SK-N-SH treated with all-trans-retinoic acid at 6 μM for 48 hours (cell line): ENCODE measurements at places on chromosomes 3 and 15.

DNA sequence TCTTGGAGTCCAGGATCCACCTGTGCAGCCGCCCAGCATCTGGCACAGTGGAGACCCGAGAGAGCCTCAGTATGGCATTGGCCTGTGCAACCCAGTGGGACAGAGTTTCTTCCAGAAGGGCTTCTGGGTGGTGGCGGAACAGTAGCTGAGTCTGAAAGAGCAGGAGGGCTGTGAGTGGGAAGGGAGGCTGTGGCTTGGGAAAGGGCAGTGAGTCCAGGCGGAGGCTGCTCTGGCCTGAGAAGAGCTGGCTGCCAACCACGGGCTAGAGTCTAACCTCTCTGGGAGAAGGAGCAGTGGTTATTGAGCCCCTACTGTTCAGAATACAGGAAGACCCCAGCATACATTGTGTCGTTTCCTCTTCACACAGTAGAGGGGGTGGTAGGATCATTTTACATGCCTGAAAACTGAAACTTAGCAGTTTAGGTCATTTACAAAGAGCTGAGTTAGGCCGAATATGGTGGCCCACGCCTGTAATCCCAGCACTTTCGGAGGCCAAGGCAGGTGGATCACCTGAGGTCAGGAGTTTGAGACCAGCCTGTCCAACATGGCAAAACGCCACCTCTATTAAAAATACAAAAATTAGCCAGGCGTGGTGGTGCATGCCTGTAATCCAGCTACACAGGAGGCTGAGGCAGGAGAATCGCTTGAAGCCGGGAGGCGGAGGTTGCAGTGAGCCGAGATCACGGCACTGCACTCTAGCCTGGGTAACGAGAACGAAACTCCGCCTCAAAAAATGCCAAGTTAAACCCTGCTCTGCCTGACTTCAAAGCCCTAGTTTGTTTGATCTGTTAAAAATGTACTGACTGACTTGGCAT, 3.2 kb downstream of the AEN start:
- ATAC-seq, result no peak

- ATAC-seq, result peak; percentile 88
These were observed 7.1 kb downstream of the CPN2 start for GRCh38 chr3:194344012-194344411.

DNA sequence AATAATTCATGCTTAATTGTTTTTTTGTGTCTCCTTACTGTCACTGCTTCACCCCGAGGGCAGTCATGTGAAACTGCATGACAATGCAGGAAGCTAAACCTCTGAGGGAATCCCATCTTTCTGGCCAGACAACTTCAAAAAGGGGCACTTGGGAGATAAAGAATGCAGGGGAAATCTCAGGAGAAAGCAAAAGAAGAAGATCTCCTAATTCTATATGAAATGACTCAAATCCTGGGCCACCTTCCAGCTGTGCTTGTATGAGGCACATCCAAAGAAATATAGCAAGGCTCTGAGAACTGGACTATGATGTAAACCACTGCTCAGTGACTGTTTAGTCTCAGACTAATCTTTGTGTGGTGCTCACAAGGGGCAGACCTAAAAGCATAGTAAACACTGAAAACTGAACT, 22.6 kb upstream of the UMPS start:
- ATAC-seq, result peak; percentile 81

DNA sequence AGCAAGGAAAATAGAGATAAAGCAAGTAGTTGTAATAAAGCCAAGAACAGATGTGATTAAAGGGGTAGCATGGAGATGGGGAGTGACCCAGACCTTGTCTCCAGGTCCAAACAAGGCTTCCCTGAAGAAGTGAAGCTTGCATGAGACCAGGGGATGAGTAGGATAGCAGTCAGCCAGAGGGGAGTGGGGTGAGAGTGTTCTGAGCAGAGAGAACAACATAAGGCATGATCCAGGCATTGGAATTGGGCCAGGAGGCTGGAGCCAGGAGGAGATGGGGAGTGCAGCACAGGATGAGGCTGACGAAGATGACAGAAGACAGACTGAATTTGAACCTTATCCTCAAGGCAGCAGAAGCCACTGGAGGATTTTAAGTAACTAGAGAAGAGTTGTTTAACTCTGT, 7.2 kb downstream of the TMOD2 start:
- ATAC-seq, result peak; percentile 89

- no peak for ATAC-seq
These were observed 80.5 kb upstream of the PLXND1 start for GRCh38 chr3:129686941-129687340.

DNA sequence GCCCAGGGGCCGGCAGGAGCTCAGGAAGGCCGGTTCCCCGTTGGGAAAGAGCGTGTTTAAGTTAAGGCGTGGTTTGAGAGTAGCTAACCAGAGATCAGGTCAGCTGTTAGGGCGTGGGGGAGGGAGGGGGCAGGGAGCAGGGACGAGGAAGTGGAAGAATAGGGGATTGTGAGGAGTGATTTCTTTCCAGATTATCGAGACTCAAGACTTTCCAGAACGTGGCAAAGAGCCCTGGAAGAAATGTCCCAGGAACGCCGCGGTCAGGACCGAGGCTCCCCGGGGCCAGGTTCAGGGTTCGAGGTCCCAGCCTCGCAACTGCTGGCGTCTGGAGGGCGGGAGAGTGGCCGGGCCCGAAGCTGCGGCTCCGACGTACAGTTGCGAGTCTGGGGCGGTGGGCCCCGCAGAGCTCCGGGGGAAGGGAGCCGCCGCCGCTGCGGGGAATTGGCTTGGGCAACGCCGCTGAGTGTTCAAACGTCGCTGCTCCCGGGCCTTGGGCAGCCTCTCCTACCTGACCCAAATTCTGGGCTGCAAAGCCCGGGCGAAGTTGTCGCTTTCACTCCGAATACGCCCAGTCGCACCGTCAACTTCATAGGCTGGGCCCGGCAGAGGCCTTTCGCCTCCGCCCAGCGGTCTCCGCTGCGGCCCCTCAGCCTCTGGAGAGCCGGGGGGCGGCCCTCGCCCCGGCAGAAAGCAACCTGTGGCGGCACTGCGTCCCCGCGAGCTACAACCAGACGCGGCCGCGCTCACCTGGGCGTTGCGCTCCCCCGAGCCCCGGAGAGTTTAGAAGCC, 9.5 kb downstream of the ISL2 start:
- ATAC-seq, result no peak

DNA sequence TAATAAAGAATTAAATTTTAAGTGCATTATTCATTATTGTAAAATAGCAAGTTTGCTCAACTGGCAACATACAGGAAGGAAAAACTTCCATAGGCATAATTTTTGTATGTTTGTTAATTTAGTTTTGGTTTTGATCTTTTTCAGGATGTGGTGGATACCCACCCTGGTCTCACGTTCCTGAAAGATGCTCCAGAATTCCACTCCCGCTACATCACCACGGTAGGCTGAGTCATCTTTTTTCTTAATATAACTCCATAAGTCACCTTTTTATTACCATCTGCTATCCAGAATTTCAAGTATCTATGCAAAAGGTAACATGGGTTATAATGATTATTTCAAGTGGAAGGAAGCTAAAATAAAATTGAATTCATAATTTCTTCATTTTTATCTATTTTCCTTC, 104.8 kb downstream of the PPP2R3A start:
- ATAC-seq, result peak; percentile 59

DNA sequence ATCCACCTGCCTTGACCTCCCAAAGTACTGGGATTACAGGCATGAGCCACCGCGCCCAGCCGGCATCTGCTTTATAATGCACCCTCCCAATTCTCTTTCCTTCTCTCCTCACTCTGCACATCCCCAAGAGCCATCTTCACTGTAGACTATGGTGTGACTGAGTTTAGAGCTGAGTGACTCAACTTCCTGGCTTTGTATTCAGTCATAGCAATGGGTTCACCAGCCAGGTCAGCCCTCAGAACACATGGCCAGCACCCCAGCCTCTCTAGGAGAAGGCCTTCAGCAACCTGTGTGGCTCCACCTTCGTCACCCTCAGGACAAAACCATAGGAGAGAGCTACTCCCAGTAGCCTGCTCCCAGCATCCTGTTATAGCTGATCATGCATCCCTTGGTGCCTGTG, 33.0 kb downstream of the ARID3B start:
- no peak for ATAC-seq

DNA sequence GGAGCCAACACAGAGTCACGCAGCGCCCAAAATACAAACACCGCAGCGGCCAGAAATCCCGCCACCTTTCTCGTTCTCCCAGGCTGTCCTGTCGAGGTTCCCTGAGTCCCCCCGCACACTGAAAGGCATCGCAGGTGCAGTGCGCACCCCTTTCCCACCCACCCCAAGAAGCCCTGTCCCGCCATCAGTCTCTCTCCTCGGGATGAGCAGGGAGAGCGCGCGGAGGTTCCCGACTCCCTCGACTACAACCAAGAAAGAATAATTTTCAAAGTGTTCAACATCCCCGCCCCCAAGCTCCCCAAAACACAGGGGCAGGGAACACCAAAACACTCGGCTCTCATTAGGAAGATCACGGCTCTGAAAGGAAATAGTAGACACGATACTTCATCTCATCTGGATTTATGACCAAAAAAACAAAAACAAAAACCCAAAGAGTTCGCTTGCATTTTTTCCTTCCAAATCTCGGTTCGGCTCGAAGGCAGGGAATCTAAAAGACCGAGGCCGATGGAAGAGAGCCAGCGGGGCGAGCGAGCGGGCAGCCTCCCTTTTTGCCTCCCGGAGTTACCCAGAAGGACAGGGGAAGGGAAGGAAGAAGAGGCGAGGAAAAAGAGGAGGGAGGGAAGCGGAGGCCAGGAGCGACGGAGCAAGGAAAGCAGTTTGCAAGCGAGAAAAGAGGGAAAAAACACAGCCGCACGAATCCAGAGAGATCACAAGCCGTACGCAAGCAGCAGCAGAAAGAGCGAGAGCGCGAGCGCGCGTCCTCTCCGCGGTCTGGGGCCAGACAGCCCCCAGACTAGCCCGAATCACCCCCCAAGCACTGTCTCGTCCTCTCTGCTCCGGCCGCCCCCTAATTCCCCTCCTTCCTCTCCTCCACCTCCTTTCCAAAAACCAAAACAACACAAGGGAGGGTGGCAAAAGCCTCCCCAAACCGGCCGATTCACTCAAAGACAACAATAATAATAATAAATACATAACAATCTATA, 808 bp downstream of the BCL6 start:
- peak; percentile 18 for ATAC-seq

DNA sequence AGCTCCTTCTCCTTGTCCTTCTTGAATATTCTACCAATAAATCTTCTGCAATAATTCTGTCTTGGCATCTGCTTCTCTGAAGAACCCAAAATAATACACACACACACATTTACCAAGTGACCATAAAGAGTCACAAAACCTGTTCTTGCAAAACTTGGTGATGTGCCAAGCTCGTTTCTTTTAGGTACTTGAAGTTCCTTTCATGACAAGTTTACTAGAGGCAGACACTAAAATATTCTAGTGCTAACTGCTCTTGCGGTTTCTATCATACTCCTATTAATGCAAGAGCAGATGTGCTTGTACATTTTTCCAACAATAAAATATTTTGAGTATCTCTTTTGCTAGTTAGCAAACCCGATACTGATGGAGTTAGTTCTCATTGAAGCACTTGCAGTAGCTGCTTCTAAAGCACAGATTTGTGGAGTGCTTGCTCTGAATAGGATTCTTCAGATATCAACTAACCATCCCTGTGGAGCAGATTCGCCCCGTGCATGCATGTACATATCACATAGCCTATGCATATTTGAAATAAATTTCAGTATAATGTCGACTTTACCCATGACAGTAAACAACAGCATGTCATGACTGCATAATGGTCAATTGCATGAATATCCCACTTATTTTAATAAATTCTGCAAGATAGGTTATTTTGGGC, 23.2 kb downstream of the HHLA2 start:
- no peak for ATAC-seq

DNA sequence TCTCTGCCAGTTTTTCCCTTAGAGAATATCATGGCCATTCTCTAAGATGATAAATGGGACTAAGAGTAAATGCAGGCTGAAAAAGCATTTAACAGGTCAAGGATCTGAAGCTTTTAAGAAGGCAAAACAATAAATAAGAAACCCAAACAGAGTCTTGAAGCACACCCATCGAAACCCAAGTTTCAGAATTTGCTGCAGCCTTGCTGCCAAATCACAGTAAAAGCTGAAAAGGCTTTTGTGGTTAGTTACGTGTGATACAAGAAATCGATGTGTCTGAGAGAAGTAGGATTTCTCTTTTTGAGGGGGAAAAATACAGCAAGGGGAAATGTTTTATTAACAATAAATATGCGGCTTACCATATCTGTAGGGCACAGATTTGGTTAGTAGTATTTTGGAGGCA, 92.0 kb downstream of the IGF1R start:
- ATAC-seq, result no peak

GRCh38 chr3:148718982-148719862, 21.5 kb downstream of the AGTR1 start:
- peak; percentile 50; the same call in 1 of the 3 replicates for ATAC-seq

DNA sequence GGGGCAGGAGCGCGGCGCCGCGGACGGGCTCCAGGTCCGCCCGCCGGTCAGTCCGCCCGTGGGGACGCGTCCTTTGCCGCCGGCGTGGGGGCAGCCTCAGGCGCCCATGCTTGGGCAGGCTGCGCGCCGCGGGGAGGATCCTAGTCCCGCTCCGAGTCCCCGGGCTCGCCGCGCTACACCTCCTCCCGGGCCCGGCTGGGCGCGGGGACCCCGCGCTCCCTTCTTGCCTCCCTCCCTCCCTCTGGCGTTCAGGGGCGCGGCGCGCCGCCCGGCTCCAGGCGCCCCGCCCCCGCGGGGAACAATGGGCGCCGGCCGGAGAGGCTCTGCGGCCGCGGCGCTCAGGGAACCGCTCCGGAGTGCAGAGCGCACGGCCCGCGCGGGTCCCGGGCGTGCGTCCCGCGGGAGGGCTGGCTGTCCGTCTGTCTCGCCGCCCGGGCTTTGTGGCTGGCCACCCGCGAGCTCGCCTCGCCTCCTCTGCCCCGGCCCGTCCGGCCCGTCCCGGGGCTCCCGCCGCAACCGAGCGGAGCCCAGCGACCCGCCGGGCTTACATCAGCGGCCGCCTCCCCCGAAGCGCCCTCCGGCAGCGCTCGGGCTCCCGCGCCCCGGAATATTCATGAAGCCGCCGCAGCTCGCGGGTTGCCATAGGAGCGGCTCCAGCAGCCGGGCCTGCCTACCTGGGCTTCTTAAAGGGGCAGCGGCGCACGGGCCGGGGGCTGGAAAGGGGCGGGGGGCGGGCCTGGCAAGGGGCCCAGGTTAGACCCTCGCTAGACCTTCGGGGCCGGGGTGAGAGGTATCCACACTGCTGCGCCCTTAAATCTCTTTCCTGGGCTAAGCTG, at the start of gene HCN4:
Gene HCN4, minus strand, starts transcription at position 658 of the 836 bp plus-strand sequence. CDS start 688 bp downstream, outside the sequence.
- ATAC-seq, result no peak; the same call in 1 of the 3 replicates

GRCh38 chr3:188881954-188882641, 289.7 kb upstream of the TPRG1 start:
- ATAC-seq, result peak; percentile 91

GRCh38 chr3:149288655-149289054, 44.8 kb downstream of the TM4SF18 start:
- no peak for ATAC-seq

- ATAC-seq, result no peak
These were observed 529.6 kb downstream of the SOX2 start for GRCh38 chr3:182241196-182241765.

DNA sequence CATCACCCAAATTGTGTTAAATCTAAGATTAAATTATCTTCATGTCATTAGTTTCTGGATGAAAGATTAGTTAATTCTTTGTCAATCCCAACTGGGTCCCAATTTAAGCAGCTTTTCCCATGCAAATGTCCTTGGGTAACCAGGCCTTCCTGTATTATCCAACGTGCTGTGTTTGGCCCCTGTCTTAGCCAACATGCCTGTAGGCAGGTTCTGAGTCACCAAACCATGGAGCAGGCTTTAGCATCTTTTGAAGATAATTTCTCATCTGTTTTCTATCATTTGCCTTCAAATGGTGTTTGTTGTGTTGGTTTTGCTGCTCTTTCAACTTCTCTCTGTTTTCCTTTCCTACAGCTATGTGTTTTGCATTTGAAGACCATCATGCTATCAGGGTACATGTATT, 216.2 kb downstream of the ITPR1 start:
- ATAC-seq, result no peak

GRCh38 chr15:42704492-42704926, 32.4 kb downstream of the CDAN1 start:
- ATAC-seq, result peak; percentile 100
